ENCODE measurements at places on chromosomes 3 and 15.

DNA sequence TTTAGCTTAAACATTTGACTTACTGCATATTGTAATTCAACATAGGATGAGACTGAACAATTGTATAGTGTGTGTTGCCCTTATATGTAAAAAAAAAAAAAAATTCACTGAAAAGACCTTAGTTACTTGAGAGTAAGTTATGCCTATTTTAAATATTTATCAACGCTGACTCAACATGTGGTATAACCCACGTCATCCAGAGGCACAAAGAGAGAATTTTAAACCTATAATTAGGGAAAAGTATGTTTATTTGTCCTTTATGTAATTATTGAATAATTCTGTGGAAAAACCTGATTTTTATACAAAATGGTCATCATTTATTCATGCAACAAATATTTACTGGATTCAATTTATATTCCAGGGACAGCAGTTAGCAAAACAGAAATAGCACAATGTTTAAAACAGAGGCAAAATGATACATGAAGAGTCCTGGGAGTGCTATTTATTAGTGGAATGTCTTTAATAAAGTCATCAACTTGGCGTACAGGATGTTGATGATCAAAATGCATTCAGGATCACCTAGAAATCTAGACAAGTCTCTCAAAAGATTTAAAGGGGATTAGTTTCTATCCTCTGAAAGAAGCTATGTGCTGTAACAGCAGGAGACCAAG is 223.7 kb downstream of the PCCB start:
- DNase-seq = peak; percentile 62

GRCh38 chr15:64571857-64572291 is 111.5 kb downstream of the ZNF609 start:
- DNase-seq = no peak

GRCh38 chr15:40543631-40544294 is 21.1 kb downstream of the CCDC32 start:
- DNase-seq = no peak

DNA sequence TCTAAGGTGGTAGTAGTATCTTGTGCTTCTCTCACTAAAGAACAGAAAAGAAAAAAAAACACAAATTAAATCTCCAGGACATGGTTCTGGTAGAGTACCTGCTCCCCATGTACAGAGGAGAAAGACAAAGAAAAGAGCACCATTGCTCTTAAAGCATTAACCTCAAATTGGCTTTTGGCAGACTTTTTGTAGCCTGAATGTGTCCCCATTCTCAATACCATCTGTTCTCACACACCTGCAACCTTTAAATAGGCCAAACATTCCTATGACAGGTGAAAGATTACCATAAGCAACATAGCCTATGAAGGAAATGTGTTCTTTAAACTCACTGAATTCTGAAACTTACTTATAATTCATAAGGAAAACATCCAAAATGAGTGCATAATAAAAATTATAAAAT is 68.0 kb downstream of the TIPARP start:
- no peak for DNase-seq

GRCh38 chr15:87478687-87479072 is 777.9 kb downstream of the NTRK3 start:
- no peak for DNase-seq

DNA sequence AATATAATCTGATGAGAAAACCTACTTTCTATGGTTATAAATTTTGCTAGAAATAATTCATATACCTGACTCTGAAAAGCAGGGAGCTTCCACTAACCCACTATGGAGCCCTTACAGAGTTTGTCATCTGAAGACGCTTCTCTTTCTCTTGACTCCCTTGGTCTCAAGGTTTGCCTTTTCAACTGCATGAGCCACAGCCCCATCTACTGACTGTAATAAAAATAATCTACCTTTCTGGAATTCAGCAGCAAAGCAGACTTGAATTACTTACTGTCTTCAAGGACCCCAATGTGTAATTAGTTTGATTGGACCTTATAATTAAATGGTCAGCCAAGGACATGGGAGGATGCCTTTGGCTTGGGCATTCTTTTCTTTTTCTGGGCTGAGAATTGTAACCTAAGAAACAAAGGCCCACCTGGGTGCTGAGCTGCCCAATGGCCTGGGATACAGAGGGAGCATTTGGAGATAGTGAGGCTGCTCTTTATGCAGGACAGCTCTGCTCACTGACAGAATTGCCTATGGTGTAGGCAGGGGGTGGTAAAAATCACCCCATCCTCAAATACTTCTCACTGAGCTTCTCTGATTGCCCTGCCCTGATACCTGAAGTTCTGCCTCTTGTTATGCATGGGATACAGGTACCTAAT is 178.6 kb upstream of the TRIM42 start:
- peak; percentile 39 for DNase-seq

DNA sequence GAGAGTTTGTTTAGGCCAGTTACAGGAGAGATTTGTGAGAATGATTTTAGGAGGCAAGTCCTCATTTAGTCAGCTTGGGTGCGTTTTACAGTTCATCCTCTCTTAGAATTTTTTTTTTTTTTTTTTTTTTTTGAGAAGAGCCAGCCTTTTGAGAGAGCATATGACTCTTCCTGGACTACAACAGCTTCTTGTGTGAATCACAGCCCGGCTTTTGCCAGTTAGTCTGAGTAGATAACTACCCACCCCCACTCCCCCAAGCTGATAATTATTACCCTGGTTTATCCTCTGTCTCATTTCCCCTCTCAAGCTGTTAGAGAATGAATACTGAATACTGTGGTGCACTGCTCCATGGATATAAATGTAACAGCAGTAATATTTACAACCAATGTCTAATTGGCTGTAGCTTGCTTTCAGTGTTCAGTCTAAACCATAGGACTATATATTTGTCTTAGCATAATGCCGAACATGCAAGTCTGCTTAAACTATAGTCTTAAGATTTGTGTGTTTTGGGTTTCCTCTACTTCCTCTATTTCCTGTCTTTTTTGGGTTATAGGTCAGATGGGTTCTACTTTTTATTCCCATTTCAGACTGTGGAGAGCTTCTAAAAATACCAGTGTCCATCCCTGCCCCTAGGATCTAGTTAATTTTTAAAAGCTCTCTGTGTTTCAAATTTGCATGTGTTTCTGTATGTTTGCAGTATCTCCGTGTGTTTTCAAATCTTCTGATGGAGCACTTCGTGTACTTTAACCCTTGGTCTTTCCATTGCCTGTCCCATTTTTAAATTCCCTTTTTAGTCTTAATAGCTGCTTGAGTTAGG is 8.0 kb downstream of the CHD2 start:
- peak; percentile 92 for DNase-seq

GRCh38 chr15:29337156-29337959 is 67.7 kb upstream of the NSMCE3 start:
- DNase-seq = peak; percentile 52

DNA sequence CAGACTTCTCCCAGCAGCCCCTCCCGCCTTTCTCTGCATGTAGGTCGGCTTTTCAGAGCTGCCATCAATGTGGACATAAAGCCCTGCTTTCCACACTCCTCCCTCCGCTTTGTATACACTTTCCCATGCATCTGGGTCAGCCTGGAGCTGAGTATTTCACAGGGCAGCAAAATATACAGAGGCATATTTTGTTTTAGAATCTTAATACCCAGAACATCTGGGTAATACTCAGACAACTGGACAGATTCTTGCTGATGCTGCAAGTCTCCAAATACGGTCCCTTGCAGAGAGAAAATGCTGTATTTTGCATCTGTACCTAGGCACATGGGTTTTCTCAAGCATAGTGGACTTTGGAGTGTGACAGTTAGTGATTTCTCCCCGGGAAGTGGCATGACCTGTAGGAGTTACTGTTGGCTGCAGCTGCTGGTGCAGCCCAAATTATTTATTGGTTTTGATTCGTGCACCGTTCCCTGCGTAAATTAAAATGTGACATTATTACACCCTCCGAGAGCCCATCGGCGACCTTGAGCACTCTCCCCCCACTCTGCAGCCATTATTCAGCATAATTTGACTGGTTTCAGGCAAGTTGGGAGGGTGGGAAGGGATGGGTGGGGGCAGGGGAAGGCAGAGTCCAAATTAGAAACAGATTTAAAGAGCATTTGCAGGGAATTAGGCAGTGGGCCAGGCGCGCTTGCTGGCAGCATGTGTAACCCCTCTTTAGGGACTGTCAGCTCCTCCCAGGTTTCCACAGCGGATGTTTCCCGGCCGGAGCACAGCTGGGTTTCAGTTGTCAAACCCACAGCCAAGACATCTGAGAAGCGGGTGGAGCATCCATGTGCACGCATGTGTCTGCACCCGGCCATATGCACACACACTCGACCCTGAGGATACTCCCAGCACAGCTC is 100.8 kb downstream of the CPN2 start:
- DNase-seq = peak; percentile 85

GRCh38 chr3:195156286-195156890 is 114.6 kb downstream of the XXYLT1 start:
- no peak for DNase-seq

GRCh38 chr3:54999159-54999558 is 71.3 kb upstream of the LRTM1 start:
- DNase-seq = peak; percentile 96

GRCh38 chr15:67879440-67880129 is 39.7 kb upstream of the RNU6-1 start:
- no peak for DNase-seq

DNA sequence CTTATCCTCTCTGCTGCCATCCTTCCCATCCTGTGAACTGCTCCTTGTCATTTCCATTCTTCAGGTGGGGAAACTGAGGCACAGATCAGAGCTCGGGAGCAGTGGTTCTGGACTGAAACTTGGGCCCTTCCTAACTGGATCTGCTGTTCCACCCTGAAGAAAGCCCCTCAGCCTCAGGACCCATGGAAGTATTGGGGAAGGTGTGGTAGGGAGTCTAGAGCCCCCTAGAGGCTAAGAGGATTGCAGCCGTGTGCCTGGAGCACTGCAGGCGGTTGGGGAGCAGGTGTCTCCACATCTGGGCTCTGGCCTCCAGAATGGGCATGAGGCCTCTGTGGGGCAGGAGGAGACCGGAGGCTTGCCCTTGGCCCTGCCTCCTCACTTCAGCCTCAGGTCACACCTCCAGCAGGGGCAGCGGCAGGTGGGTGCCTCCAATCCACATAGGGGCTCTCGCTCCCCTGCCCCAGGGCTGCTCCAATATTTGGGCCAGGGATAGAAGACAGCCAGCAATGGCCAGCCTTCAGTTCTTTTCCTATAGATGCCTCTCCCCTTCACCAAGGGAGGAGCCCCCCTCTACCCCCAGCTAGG is 28.1 kb downstream of the DNAJB8 start:
- no peak for DNase-seq

GRCh38 chr3:138195481-138195880 is 8.4 kb downstream of the ARMC8 start:
- no peak for DNase-seq

GRCh38 chr15:60932051-60932915 is 296.8 kb downstream of the RORA start:
- DNase-seq = peak; percentile 80

DNA sequence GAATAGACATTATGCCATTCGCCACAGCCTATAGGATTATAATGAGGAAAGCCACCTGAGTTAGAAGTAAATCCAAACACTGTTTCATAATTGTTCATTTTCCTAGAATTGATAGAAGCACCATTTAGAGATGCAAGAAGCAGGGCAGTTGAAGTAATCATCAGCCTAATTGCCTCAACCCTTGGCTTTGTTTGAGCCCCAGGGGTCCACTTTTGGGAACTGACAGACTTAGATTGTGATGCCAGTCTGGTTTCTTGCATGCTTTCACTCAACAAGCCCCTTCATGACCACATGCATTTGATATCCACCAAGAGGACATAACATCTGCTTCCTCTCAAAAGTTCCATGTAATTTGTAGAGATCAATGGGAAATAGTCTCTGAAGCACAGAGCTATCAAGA is 97.2 kb upstream of the COL8A1 start:
- no peak for DNase-seq

- no peak for DNase-seq
Measured at GRCh38 chr3:116035429-116035828, 409.9 kb downstream of the LSAMP start.

GRCh38 chr3:107976202-107976800 is 114.5 kb downstream of the CD47 start:
- no peak for DNase-seq

GRCh38 chr3:124993466-124993865 is 58.9 kb upstream of the MUC13 start:
- peak; percentile 72 for DNase-seq

All from cardiac fibroblast (primary cell).